ENCODE measurements at places on chromosomes 12 and 14.
A peak's percentile ranks its signal among the peaks of the same experiment; 100 is the strongest.

GRCh38 chr12:98256830-98257229 lies 258.6 kb upstream of the TMPO start:
- no peak for DNase-seq

DNA sequence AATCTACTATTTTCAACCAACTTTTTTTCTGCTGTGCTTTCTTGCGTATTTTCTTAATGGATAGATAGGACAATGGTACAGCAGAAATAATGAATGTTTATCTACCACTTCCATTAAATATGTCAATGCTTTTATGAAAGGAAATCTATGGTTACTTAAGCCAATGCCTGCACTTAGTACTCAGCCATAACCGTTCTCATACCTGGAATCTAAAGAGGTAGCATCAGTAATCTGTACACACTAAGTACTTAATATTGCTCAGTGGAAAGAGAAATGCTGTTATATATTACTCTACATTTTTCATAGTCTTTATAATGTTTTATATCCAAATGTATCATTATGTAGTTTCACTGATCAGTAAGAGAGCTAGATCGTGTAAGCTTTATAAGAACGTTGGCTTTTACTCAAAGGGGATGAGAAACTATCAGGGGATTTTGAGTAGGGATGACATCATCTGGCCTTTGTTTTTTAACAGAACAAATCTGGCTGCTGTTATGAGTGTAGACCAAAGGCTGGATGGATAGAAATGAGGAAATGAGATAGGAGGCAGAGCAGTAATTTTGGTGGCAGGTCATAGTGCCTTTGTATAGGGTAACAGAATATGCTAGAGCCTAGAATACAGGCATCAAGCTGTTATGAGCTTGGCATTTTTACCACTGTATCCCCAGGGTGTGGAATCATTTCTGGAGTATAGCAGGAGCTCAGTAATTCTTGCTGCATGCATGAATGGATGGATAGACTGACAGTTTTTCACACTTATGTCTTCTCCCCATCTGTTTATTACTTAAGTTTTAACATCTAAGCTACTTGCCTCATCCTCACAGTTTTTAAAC lies 34.0 kb downstream of the ALG10B start:
- DNase-seq, result no peak

DNA sequence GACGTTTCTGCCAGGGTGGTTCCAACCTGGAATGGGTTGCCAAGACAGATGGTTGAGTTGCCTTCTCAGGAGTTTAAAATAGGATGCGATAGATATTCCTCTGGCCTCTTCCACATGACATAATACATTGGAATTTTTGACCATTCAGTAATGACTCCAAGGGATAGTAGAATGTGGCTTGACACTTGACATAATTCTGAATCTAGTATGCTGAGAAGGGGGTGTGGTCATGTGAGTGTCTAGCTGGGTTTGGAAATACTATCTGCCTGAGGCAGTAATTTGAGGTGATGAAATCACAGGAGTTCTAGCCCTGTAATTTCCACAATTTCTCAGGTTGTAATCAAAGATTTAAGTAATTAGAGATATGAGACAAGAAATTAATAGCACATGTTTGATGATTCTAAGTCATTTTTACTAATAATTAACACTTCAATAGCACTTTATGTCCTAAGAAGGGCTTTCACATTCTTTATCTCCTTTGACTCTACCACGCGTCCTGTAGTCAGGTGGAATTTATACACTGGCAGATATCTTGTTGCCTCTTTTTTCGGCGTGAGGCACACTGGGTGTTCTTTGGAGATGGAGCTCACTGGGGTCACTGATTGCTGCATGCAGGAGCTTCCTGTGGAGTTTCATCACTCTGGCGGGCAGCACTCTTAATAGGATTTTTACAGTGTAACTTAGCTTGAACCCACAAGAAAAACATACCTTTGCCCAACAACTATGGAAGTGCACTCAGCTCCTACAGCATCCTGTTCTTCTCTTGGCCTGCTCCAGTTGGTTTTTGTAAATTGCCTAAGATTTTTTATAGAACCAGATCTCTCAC lies 3.2 kb upstream of the AMIGO2 start:
- no peak for DNase-seq

GRCh38 chr14:24889843-24890242 lies 160.1 kb downstream of the STXBP6 start:
- no peak for DNase-seq

DNA sequence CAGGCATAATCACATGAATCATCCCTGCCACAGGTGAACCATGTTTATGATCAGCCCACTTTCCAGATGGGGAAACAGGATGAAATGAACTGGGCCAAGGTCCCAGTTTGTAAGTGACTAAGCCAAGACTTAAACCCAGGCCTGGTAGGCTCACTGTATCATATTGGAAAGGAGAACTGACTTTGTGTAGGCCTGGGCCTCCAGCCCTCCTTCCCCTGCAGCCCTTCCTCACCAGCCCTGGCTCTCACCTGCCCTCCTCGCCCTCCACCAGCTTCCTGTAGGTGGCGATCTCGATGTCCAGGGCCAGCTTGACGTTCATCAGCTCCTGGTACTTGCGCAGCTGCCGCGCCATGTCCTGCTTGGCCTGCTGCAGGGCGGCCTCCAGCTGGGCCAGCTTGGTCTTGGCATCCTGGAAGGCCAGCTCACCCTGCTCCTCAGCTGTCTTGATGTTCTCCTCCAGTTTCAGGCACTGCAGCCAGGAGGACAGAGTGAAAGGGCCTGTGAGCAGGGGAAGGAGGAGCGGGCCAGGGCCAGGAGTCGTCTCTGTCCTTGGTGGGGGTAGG lies 19.8 kb downstream of the KRT80 start:
- DNase-seq, result no peak

DNA sequence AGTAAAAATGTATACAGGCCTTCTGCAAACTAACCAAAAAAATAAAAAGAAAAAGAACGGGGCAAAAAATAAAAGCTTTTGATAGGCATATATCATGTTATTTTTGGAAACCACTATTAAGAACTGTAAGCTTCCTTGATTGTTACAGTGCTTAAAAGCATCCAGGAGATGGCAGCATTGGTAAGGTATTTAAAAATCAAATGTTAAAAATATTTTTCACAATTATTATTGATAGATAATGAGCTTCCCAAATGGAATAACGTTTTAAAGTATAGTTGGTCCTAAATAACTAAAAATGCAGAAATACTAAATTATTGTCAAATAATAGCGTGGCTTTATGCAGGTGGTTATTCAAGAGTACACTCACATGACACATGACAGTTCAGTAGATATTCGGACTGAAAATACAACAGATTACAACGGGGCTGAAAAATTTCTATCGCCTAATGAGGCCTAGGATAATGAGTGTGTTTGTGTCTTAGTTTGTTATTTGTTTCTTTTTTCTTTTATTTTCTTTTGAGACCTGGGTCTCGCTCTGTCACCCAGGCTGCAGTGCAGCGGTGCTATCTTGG lies 127.2 kb upstream of the ATF7IP start:
- DNase-seq, result no peak

GRCh38 chr14:54314365-54315104 lies 82.3 kb upstream of the CDKN3 start:
- DNase-seq, result no peak

DNA sequence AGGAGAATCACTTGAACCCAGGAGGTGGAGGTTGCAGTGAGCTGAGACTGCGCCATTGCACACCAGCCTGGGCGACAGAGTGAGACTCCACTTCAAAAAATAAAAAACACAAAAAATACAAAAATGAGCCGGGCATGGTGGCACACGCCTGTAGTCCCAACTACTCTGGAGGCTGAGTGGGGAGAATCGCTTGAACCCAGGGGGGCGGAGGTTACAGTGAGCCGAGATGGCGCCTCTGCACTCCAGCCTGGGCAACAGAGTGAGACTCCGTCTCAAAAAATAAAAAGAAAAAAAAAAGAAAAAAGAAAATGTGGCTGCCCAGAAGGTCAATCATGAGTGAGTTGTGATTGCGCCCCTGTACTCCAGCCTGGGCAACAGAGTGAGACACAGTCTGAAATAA lies 9.2 kb downstream of the DNAJC22 start:
- no peak for DNase-seq

- DNase-seq, result peak; percentile 7
Observed at GRCh38 chr12:15546102-15546701, 223.9 kb downstream of the PTPRO start.

DNA sequence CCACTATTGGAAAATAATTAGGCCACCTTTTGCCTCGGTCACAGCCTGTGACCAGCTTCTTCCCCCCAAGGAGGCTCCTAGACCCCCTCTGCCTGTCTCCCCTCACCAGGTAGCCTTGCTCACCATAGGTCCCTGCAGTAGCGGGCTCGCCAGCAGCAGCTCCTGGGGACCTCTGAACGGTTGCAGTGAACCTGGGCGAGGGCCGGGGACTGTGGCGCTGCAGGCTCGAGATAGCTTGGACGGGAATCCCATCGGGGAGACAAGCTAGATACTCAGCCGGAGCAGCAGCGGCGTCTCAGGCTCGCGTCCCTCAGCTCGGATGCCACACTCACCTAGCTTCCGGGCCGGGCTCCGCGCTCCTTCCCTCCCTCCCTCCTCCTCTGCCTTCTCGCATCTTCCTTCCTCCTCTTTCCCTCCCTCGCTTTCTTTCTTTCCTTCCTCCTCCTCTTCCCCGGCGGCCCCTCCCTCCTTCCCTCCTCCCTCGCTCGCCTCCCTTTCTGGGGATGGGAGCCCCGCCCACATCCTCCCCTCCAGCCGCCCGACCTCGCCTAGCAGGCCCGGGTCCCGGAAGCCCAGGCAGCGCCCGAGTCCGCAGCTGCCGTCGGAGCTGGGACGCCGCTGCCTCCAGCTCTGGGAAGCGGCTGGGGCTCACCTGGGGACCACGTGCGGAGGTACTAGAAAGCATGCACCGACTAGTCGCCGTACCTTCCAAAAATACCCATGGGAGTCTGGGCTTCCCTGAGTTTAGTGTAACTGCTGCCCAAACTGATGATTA lies at the start of gene BMP4:
TSS of gene BMP4 (minus strand) at position 399 of the 775 bp plus-strand sequence. CDS start 4,603 bp downstream, outside the sequence.
- no peak for DNase-seq

- no peak for DNase-seq
Observed at GRCh38 chr14:25231004-25231403, 181.1 kb upstream of the STXBP6 start.

- no peak for DNase-seq
Observed at GRCh38 chr12:47737936-47738594, 12.8 kb upstream of the ENDOU start.

DNA sequence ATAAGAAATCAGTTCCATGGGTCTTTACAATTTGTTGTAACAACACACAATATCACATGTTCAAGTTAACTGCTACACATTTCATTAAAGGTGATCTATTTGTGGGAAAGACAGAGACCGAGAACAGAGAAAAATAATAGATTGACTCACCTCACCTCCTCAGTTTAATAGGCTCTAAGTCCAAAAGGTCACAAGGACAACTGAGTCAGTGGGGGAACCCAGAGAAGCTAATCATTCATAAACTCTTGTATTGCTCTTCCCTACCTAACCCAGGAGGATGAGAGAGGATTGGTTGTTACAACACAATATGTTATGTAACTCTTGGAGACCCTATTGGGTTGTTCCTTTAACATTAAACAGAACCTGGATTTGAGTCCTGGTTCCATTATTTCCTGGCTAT lies 72.2 kb upstream of the CRY1 start:
- no peak for DNase-seq

DNA sequence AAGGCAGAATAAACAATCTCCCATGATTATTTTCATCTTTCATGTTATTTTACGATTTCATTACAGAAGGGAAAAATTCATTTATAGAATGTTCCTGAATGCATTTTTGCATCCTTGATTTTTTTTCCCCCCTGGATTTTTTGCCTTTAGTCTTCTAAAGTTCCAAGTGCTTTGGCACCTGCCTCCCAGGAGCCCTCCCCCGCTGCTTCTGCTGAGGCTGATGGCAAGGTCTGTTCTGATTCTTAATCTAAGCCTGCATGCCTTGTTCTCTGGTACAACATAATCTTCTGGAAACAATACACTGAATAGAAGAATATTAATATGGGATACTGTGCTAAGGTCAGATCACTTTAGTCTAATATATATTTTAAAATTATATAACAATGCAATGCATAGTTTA lies 18.0 kb downstream of the YARS2 start:
- DNase-seq, result no peak

DNA sequence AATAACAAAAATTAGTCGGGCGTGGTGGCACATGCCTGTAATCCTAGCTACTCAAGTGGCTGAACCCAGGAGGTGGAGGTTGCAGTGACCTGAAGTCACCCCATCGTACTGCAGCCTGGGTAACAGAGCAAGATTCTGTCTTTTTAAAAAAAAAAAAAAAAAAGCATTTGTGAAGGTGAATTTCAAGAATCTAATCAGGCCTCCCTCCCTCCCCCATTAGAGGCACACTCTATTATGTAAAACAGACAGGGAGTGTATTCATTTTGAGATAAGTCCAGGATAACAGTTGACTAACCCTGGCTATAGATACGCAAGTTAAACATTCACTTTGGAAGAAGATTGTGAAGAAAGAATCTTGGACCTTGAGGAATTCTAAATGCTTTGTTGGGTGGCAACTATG lies 2.9 kb downstream of the RESF1 start:
- no peak for DNase-seq

GRCh38 chr12:124504273-124505000 lies 63.0 kb downstream of the NCOR2 start:
- no peak for DNase-seq

DNA sequence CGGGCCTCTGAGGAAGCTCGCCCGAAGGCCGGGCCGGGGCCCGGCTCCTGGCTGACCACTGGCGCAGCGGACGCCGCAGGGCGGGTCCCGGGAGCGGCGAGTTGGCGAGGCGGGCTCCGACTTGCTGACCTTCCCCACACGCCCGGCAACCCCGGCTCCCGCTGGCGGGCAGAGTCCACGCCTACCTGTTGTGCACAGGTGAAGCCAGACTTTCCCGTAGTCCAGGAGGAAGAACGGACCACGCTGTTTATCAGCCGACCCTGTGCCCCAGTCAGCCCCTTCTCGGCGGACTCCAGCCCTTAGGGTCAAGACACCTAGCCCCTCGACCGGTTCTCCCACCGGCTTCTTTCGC lies 407 bp downstream of the HEATR5A start:
- no peak for DNase-seq

DNA sequence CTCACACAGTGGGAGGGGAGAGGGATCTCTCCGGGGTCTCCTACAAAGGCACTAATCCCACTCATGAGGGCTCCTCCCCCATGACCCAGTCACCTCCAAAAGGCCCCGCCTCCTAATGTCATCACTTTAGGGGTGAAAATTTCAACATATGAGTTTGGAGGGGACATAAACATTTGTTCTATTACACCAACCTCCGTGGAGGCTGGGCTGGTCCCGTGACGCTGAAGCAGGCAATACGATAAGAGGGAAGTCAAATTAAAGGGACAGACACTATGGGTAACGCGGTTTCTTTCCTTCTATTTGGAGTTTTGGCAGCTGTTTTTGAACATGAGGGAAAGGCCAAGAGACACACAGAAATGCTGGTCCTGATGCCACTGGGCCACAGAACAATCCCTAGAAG lies 175.7 kb upstream of the VASH1 start:
- DNase-seq, result no peak

GRCh38 chr12:113719911-113720591 lies 246.1 kb downstream of the RBM19 start:
- no peak for DNase-seq

- DNase-seq, result no peak
Observed at GRCh38 chr12:56143870-56144269, 8.5 kb upstream of the MYL6B start.

- no peak for DNase-seq
Observed at GRCh38 chr12:125418902-125419564, 353.8 kb downstream of the AACS start.

All from T-helper 2 cell (primary cell).